Cortex of kidney (tissue), 1 donor: ENCODE measurements at places on chromosomes 12 and 14.

GRCh38 chr14:58796242-58797009, 158.7 kb downstream of the DACT1 start:
- DNase-seq: no peak

DNA sequence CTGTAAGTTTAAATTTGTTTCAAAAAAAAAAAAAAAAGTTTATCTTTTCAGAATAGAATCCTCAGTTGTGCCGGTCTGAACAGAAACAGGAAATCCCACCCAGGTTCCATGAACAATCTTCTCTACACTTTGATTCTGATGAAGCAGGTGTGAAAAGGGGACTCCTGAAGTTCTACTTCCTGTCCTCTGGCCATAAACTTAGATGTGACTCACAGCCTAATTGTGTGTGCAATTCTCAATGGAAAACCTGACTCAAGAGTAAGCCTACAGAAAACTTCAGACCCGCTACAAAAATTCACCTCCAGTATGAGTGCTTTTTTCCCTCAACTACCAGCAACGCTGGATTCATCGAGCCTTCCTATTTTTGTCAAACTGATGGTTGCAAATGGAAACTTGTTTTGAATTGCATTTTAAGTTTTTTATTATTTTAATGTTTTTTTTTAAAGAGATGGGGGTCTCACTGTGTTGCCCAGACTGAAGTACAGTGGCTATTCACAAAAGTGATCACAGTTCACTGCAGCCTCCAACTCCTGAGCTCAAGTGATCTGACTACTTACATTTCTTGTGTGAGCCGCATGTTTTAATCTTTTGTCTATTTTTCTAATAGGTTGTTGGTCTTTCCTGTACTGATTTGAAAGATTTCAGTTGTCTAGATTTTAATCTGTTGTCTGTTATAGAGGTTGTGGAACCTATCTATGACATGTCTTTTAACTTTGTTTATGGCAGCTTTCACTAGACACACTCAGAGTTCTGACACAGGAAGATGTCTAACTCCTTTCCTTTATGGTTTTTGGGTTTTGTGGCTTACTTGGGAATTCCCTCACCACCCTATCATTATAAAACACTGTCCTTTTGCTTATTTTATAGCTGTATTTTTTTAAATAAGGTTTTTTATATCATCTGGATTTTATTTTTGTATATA, 37.6 kb downstream of the ATG14 start:
- DNase-seq: no peak

- no peak for DNase-seq
Observed at GRCh38 chr14:45252366-45253069, 484 bp downstream of the MIS18BP1 start.

DNA sequence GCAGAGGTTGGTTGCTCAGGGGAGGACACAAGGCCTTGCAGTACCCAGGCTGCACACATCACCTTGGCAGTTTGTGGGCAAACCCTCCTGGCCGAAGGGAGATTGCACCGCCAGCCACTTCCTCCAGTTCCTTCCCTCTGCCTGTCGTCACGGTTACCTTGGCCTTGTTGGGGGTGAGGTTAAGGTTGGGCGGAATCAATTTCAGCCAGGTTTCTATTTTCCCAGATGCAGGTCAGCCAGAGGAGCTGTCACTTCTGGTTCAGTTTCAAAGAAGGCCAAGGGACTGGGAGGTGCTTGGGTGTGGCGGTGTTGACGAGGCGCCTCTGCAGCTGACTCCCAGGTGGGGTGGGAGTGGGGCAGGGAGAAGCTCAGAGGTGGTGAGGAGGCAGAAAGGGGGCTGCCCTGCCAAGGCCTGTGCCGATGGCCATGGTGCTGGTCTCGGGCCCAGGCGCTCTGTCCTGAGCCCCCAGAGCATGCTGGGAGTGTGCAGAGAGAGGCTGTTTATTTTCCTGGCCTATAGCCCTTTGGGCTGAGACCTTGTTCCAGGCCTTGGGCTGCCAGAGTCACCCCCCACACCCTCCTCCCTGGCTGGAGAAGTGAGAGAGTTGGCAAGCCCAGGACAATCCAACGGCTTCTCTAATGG, 31.4 kb downstream of the JDP2 start:
- no peak for DNase-seq

- no peak for DNase-seq
Observed at GRCh38 chr14:93274055-93274806, 58.6 kb downstream of the BTBD7 start.

DNA sequence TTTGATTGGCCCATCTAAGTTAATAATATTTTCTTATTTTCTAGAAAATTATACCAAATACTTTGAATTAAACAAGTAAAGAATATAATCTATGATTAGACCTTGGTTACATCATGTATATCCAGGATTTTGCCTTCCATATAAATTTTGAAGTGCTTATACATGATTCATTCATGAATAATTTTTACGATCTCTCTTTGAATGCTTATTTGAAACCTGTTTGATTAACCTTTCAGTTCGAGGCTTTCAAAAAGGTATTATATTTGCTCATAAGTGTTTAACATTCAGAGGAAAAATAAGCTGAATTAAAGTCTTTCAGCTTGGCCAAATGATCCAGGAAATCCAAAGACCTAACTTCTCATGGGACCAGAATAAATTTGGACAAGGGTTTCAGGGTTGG, 495.2 kb upstream of the GARIN6 start:
- DNase-seq: no peak

GRCh38 chr14:101072070-101072469, 168.5 kb upstream of the RTL1 start:
- no peak for DNase-seq

DNA sequence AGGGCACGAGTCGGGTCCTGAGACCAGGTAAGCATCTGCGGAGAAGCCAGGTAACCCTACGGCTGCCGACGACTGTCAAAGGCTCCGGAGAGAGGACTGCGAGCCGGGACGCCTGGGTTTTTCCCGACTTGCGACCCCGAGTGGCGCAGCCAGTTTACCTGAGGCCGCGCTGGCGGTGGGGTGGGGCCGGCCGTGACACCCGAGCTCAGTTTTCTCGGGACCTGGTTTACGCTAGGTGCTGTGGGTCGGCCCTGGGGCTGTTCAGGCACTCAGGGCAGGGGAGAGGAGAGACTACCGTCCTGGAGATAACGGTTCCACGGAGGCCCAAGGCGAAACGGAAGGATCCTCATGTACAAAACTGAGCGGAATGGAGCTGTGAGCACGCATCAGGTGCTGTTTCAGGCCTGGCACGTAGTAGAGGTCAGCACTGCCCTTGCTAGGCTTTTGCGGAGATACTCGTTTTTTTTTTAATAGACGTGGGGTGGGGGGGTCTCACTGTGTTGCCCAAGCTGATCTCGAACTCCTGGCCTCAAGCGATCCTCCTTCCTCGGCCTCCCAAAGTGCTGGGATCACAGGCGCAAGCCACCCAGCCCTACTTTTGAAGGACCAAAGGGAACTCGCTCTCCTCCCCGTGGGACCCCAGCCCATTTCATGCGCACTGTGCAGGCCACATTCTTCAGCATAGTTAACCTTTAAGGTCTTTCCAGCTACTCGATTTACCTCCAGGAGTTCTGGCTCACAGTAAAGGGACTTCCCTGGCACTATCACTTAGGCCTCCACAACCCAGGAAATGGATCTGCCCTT, 471 bp downstream of the MTRFR start:
- DNase-seq: no peak

DNA sequence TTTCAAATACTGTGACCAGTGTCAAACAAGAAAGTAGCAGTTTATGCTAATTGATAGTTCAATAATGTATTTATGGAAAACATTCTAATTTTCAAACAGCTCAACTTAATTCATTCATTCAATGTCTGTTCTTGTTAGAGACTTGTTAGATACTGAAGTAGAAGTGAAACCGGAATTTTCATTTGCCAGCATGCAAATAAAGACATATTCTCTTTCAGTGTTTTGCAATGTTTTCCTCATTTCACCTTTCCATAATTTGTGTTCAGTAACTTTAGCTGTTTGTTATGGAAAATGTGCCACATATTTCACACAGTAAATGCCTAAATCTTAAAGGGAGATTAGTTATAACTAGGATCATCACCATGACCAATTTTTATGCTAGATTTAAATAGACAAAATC, 21.2 kb downstream of the TAS2R50 start:
- DNase-seq: no peak

GRCh38 chr12:117120787-117121186, 21.6 kb upstream of the TESC start:
- no peak for DNase-seq

- no peak for DNase-seq
Observed at GRCh38 chr12:104604070-104604994, 147.6 kb downstream of the CHST11 start.

DNA sequence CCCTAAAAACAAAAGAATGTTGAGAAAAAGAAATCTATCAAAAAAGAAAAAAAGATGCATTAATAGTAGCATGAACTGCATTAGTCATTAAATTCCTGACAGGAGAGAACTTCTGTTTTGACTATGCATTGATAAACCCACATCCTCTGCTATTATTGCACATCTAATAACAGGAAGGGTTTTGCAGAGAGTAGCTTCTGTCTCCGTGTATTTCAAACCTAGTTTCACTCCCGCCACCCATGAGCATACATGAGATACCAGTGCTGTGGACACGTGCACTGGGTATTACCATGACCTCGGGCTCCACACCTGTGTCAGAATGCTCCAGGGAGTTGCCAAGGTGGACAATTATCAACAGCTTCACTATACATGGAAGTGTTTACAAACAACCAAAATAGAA, 449.1 kb upstream of the SOX5 start:
- no peak for DNase-seq

DNA sequence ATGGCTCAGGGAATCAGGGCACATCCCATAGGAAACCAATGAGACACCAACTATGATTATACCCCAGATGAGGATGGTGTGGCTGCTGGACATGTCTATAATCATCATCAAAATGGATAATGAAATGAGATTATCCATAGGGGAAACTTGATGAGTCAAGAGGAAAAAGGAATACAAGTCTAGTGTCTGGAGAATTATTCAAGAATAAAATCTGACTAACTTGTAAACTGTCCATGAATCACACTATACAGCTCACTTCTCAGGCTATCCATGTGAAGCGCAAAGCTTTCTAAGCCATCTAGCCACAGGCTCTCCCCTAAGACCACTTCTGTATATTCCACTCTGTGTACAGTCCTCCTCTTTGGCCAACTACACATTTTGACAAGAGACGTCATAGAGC, 52.5 kb downstream of the DUSP16 start:
- no peak for DNase-seq

GRCh38 chr12:2144951-2145350, 92.2 kb downstream of the CACNA1C start:
- no peak for DNase-seq

- DNase-seq: no peak
Observed at GRCh38 chr12:52298677-52299190, 7.4 kb upstream of the KRT81 start.

GRCh38 chr12:94047781-94048567, 100.4 kb upstream of the PLXNC1 start:
- no peak for DNase-seq

DNA sequence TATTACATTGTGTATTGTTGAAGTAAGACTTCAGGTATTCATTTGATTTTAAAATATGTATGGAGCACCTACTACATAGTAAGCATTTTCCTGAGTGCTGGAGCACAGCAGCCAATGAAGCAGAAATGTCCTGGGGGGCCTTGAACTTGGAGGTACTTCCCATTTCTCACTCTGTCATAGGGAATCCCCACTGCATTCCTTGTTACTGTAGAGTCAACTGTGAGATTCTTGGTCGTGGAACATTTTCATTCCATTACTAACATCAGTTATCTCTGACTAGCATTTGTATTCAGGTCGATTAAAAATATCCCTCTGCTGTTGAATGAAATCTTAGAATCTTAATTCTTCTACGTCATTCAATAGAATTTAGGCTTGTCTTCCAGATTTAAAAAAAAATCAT, 66.7 kb downstream of the PDE3A start:
- no peak for DNase-seq
